ENCODE measurements at places on chromosomes 16 and 17.

DNA sequence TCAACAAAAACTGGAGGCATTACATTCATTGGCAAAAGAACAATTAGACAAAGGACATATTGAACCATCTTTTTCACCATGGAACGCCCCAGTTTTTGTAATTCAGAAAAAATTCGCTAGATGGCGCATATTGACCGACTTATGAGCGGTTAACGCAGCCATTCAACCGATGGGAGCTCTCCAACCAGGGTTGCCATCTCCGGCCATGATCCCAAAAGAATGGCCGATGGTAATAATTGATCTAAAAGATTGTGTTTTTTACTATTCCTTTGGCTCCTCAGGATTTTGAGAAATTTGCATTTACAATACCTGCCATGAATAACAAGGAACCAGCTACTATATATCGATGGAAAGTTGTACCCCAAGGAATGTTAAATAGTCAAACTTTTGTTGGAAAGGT, 21.4 kb downstream of the ALOX15B start:
- DNase-seq = peak; percentile 20

DNA sequence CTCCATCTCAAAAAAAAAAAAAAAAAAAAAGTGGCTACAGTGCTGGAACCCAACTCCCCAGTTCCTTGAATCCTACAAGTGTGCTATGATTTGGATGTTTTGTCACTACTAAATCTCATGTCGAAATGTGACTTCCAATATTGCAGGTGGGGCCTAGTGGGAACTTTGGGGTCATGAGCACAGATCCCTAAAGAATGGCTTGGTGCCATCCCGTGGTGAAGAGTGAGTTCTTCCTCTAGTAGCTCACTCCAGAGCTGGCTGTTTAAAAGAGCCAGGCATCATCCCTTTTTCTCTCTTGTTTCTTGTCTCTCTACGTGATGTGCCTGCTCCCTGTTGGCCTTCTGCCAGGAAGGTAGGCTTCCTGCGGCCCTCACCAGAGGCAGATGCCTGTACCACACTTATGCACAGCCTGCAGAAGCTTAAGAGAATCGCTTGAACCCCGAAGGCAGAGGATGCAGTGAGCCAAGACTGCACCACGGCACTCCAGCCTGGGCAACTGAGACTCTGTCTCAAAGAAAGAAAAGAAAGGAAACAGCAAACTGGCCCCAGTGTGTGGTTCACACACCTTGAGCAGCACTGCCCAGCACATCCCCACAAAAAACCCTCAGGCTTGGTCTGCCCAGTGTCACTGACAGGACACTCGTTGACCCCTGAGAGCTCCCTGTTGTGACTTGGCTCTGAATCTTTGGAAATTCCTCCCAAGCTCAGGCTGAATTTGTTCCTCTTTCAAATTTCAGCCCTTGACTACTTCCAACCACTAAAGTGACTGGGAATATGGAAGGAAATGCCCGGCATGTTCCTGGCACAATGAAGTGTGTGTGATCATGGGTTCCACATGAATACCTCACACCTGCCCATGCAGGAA, 3.1 kb downstream of the MT1E start:
- DNase-seq = no peak

GRCh38 chr17:6096201-6097004, 26.2 kb downstream of the WSCD1 start:
- no peak for DNase-seq

GRCh38 chr17:1907909-1908698, 78.3 kb downstream of the RPA1 start:
- no peak for DNase-seq

GRCh38 chr16:57889522-57889921, 81.4 kb downstream of the CNGB1 start:
- no peak for DNase-seq

GRCh38 chr16:83609178-83609577, 198.6 kb upstream of the HSBP1 start:
- DNase-seq = no peak

- no peak for DNase-seq
Observed at GRCh38 chr17:73043686-73044581, 48.6 kb downstream of the SLC39A11 start.

GRCh38 chr17:81429821-81430551, 34.7 kb downstream of the BAHCC1 start:
- no peak for DNase-seq

DNA sequence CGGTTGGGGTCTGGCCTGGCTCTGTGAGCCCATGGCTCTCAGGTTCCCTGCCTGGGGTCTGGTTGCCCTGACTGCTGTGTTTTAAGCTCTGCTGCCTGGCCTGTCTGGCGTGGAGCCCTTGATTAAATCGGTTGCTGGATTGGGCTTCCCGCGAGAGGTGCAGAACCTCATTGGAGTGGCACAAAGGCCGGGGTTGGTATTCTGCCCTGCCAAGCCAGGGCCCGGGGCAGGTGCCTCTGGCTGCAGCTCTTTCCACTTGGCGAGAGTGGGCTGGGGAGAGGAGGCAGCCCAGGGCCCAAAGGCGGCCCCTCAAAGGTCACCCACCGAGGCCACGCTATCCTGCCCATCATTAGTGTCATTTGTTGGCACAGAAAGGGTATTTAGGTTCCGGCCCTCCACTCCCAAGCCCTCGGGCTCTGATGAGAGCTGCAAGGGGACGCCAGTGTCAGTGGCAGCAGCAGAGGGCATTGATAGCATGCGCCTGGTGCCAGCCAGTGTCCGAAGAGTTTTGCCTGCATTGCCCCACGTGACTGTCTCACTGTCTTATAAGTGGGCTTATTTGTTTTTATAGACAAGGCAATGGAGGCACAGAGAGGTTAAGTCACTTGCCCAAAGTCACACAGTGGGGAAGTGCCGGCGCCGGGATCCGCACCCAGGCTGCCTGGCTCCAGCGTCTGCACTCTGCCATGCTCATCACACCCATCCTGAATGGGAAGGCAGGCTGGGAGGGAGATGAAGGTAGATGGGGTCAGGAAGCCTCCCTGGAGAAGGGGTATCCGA, 68.0 kb upstream of the CIBAR2 start:
- DNase-seq = no peak

DNA sequence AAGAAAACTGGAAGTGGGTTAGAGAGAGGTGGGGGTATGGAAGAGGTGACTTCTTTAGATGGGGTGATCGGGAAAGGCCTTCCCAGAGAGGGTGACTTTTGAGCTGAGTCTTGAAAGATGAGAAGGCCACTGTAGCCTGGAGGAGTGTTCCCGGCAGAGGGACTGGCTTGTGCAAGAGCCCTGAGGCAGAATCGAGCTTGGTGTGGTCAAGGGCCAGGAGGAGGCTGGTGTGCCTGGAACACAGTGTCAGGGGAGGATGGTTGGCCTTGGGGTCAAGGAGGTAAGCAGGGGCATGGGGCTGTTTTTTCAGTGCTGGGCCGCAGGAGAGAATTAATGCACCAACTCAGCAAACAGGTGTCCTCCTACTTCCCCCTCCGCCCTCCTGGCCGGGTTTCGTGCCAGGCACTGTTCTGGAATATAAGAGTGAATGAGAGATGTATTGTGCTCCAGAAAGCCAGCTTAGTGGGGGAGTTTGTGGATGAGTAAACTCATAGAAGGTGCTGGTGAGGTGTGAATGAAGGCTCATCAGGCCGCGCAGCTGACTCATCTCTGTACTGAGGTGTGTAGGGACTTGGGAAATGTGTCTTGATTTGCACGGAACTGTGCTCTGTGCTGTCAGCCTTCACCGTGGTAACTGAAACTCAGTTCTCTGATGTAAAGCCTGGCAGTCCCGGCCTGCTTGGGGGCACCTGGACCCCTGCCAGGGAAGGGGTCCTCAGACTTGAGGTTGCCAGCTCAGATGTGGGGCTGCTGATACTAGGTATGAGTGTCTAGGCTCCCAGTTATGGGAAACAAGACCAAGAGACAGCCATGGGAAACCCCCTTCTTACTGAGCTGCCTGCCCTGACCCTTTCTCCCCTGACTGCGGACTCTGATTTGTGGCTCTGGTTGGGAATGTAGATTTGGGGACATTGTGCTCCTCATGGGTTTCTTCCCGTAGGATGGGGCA, 15.3 kb downstream of the KSR1 start:
- no peak for DNase-seq

DNA sequence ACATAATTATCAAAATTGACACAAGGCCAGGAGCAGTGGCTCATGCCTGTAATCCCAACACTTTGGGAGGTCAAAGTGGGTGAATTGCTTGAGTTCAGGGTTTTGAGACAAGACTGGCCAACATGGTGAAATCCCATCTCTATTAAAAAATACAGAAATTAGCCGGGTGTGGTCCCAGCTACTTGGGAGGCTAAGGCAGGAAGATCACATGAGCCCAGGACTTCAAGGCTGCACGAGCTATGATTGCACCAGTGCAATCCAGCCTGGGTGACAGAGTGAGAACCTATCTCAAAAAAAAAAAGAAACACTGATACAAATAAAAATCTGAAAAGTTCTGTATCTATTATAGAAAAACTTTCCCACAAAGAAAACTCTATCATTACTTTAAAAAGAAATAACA, 15.5 kb downstream of the MYH10 start:
- no peak for DNase-seq

DNA sequence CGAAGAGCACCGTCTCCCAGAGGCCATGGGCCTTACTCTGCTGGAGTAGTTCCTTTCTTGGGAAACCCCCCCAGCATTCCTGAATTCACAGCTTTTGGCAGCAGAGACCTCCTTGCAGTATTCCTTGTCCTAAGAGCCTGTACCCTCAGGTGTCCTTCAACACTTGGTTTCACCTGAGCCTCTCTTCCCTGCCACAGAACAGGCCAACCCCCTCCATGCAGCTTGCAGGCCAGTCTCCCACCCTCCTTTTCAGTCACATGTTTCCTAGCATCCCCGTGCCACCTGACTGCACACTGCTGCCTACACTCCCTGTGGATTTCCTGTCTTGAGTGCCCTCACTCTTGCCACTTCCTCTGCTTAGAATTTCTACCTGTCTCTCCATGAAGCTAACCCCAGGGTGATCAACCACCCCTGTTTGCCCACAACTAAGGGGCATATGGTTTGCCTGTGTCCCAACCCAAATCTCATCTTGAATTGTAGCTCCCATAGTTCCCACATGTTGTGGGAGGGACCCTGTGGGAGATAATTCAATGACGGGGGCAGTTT, 65.5 kb downstream of the DYNLRB2 start:
- DNase-seq = no peak

- no peak for DNase-seq
Observed at GRCh38 chr16:2799205-2799858, 1.1 kb downstream of the PRSS41 start.

DNA sequence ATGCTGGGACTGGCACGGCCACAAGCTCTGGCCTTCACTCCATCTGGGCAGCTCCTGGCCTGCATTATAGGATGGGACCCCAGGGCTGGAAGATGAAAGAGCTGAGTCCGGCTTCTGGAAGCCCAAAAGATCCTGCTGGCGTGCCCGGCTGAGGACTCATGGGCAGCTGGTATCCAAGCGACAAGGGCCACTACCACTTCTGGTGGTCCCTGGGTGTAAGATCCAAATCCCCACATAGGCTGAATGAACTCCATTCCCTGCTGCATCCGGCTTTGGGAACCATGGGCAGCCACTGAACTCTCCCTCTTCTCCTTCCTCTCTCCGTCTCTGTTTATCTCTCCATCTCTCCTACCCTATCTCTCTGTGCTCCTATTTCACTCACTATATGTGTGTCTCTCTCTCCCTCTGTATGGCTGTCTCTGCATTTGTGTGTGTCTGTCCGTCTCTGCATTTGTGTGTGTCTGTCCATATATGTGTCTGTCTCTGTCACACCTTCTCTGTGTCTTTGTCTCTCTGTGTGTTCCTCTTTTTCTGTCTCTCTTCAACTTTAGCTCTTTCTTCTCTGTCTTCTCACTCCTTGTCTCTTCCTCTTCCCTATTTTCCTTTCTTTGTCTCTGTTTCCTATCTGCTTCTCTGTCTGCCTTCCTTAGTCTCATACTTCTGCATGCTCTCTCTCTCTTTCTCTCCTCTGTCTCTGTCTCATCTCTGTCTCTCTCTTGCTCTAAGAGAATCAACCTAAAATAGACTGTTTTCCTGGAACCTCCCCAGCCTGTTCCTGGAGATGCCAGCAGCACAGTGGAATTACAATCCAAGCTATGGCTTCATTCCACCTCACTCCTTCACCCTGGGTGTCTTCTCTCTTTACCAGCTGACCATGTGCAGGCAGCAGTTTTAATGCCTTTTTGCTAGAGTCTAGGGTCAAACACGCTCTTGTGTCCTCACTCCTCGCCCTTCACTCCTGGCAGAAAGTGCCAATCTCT, 60.4 kb upstream of the IRX6 start:
- DNase-seq = no peak

- no peak for DNase-seq
Observed at GRCh38 chr17:78316867-78317789, 42.7 kb downstream of the SOCS3 start.

- DNase-seq = no peak
Observed at GRCh38 chr17:14373614-14374259, 72.9 kb downstream of the HS3ST3B1 start.

GRCh38 chr16:82282662-82283061, 112.6 kb upstream of the MPHOSPH6 start:
- DNase-seq = no peak

GRCh38 chr17:47879776-47880454, 16.1 kb upstream of the SP2 start:
- DNase-seq = no peak

DNA sequence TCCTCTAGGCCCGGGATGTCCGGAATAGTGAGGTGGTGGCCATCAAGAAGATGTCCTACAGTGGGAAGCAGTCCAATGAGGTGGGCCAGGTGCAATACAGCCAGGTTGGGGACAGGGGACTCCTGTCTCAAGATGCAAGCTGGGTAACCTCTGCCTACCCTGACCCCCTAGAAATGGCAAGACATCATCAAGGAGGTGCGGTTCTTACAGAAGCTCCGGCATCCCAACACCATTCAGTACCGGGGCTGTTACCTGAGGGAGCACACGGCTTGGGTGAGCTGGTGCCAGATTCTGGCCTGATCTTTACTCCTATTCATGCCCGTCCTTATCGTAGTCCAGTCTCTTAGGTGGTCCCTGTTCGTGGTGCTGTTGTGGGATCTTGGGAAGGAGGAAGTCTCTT, 4.4 kb downstream of the TAOK2 start:
- no peak for DNase-seq

- DNase-seq = no peak
Observed at GRCh38 chr16:67254801-67255552, 6.2 kb downstream of the SLC9A5 start.

DNA sequence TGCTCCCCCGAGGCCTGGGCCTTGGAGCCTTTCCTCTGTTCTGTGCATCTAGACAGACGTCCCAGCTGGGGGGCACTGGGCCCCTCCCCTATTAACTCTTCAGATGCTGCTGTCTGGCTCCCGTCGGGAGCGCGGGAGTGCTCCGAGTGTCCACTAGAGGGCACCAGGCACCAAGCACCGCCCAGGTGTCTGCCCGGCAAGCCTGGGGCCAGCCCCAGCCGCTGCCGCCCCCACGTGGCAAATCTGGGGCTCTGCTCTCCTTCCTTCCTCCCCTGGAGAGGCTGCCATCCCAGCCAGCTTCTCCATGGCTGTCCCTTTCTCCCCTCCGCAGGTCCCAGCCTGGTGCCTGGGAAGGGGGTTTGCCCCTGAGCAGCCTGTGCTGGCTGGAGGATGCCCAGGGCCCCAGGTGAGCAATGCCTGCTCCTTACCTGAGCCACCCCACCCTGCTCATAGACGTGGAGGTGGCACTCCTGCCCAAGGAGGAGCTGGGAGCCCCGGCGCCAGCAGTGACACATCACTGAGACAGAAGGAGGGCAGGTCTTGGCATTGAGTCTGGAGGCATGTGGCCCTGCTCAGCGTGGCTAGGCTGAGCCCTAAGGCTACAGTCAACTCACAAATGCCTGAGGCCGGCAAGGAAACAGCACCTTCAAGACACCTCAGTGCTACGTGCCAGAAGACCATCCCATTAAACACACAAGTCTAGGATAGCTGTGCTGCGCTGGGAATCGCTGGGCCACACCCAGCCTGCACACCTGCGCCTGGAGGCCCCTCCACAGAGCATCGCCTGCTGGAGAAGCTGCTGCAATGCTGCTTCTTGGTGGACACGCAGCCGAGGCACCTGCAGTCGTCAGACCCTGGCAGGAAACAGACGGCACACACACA, 19.7 kb downstream of the TMEM235 start:
- peak; percentile 82 for DNase-seq

Data from substantia nigra (tissue), 51 donors.